ENCODE measurements at places on chromosomes 7 and 10. TPM values are rescaled to one million over a fixed set of nuclear protein-coding genes. Genes with fewer than 3 reads are reported as not detected.

Gene SYNPO2L
- 0.33 TPM for total RNA-seq

Gene SORBS1
- 97.0 TPM for total RNA-seq

Gene HOXA2
- not detected for total RNA-seq

Gene CLDN12
- 42.6 TPM for total RNA-seq

Gene MMD2
- total RNA-seq = not detected

GRCh38 chr10:23150091-23150490 lies 42.0 kb upstream of the PTF1A start:
- no peak for DNase-seq

DNA sequence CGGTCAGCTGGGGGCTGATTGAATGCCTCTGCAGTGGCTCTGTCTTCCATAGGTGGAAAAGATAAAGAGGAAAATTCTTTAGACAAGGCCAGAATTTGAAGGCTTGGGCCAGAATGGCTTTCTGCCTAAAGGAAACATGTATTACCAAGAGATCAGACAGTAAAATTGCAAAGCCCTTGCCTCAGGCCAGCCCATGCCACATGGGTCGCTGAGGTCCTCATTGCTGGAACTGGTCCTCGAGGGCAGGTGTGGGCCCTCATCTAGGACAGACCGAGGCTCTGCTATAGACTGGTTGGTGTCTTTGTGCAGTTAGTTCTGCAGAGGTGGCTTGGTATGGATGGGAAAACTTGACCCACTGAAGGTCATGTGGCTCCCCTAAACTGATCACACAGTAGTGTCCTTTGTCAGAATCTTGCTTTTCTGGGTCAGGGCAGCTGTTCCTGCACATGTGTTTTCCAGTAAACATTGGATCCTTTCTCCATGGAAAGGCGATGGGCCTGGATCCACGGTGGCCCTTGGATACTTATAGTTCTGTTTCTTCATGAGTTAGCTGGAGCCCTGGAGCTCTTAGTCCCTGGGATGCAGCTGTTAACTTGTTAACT lies 80.4 kb downstream of the TMEM178B start:
- DNase-seq = no peak

Measured in right lobe of liver (tissue), 6 donors.